ENCODE measurements at places on chromosomes 6 and 20.

GRCh38 chr6:53059648-53060589, 5.3 kb upstream of the FBXO9 start:
- DNase-seq = no peak

DNA sequence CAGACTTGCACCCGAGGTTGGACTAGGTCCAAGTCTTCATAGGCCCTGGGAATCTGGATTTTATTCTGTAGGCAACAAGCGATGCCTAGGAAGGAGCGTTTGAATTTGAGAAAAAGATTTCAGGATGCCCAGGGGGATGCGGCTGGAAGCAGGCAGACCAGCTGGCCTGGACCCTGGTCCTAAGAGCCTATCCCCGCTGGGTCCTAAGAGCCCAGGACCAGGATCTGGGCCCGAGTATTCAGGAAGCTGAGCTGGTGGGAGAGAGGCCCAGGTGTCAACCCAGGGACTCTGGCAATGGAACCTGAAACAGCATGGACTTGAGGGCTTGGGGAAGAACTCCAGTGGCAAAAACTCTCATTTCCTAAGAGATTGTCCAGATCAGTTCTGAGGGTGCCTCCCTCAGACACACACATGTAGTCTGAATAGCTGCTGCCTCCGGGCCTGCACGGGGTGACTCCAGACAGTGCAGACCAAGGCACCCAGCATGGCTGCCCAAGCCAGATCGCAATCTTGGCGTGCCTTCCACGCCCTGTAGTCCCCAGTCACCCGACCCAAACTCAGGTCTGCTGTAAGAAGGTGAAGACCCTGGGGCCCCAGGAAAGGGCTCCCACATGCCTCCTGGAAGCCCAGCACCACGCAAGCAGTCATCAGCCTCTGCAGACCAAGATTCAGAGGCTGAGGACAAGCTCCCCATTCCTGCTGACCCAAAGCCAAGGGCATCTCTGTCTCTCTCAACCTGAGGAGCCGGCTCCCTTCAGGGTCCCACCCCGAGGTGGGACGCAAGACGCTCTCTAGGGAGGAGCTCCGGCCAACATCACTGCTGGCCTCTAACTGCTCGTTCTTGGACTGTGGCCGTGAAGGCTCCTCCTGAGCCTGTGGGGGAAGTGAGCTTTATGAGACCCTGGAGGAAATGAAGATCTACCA, 34.4 kb downstream of the RRBP1 start:
- no peak for DNase-seq

- no peak for DNase-seq
Observed at GRCh38 chr20:53321596-53321995, 272.0 kb downstream of the ZNF217 start.

GRCh38 chr6:108608453-108609275, 47.9 kb downstream of the FOXO3 start:
- no peak for DNase-seq
